ENCODE measurements at places on chromosomes 13 and 19.

DNA sequence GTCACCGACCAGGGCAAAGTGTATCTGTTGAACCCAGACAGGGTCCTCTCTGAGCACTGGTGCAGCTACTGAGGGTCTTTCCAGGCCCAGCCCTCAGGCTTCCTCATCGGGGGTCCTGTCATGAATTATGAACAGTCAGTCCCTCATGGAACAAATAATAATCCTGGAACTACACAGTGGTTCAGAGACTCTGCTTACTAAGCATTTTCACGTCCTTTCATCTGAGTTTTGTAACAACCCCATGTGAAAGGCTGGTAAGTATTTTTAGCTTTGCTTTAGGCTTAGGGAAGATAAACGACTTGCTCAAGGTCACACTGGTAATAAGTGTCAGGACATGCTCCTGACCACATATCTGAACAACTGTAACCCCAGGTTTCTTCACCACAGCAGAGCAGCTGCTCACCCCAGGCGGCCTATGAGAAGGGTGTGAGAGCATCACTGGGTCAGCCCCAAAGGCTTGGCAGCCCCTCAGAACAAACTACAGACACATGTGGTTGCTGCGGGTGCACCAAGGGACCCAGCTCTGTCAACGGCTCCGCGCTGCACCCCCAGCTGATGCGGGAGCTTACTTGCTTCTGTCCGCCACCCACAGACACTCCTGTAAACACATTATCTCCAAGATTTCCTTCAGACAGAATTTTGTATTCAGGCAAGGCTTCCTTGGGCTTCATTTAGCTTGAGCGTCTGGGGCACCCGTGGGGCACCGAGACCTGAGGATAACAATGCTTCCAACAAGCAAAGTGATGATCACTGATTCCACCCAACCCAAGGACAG lies 19.4 kb upstream of the GSX1 start:
- no peak for DNase-seq

- peak; percentile 9 for DNase-seq
Measured at GRCh38 chr19:42076380-42076944, 496 bp downstream of the ZNF574 start.

- DNase-seq, result no peak
Measured at GRCh38 chr13:113544071-113544891, 40.3 kb upstream of the TFDP1 start.

DNA sequence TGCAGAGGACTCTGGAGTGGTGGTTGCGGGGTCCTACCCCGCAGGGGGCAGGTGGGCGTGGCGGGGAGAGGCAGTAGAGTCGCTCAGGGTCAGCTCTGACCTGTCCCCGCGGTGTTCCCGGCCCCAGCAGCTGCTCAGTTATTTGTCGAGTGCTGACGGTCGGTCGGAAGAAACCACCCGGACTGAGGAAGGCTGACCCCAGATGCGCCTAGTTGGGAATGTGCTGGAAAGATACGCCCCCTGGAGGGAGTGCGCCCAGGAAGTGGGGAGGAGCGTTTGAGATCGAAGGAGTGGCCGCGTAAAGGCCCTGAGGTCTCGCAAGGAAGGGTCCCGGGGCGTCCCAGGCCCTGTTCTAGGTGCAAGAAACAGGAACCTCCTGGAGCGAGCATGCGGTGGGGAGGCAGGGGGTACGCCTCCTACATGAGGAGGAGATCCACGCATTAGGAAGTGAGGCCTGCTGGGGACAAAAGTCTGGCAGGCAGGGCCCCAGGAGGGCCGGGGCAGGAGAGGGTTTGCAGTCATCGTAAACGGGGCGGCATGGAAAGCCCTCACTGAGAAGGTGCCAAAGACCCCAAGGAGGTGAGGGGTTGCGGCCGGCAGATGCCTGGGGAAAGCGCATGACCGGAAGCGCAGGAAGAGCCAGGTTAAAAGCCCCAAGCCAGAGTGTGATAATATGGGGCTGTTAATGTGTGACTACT lies 9.2 kb downstream of the CCDC8 start:
- DNase-seq, result no peak

GRCh38 chr13:75506018-75506417 lies 24.0 kb upstream of the TBC1D4 start:
- DNase-seq, result no peak

DNA sequence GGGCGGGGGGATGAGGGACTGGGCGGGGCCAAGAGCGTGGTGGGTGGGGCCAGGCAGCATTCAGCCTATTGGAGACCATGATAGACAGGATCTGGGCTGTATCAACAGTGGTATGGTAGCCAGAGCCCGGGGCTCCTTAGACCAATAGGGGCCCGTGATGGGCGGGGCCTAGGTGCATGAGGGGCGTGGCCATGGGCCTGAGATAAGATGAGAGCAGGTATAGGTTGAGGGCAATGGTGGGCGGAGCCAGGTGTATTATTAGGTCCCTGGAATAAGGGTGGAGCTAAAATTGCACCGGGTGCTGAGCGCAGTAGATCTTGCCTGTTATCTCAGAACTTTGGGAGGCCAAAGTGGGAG lies 5.3 kb downstream of the ABCA7 start:
- DNase-seq, result no peak

DNA sequence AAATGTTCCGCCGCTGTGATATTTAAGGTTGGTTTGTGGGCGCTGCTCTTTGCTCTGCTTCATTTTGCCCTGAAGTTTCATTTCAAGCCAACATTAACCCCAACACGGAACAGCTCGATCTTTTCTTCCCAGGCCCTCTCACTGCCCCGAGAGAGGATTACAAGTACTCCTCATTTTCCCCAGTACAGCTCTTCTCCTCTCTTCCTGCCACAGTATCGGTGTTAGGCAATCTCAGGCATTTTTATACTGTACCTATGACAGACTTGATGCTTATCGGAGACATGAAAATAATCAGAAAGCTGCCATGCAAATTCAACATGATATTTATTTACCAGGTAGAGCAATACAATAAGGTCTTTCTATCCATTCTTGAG lies 1.3 kb upstream of the EDNRB start:
- no peak for DNase-seq

DNA sequence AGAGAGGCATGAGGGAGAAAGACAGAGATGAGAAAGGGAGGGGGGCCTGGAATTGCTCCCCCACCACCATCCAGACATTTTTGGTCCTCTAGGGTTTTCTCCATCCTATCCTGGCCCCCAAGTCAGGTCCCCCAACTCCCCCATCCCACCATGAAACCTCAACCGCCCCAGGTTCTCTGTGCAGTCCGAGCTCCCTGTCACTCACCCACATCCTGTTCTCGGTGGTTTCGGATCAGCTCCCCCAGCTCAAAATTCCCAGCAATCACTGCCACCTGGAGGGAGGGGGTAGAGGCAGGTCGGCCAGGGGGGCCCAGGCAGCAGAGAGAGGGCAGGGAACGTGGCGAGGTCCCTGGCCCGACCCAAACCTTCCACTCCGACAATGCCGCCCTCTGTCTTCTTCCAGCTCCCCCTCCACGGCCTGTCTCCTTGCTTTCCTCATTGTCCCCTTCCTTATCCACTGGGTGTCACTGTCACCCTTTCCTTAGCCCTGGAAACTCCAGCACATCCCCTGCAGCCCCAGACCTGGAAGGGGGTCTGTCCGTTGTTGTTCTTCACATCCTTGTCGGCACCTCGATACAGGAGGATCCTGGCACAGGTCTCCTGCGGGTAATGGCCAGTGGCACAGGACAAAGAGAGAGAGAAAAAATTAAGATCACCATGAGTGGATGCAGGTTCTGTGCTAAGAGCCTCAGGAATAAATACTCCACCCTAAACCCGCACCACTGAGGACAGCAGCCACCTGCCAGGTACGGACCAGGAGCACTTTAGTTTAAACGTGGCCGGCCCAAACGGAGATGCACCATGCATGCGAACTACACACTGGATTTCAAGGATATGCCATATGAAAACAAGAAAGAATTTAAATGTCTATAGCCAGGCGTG lies 15.4 kb downstream of the SHANK1 start:
- DNase-seq, result no peak

GRCh38 chr13:59531571-59532091 lies 632.1 kb downstream of the DIAPH3 start:
- peak; percentile 31 for DNase-seq

DNA sequence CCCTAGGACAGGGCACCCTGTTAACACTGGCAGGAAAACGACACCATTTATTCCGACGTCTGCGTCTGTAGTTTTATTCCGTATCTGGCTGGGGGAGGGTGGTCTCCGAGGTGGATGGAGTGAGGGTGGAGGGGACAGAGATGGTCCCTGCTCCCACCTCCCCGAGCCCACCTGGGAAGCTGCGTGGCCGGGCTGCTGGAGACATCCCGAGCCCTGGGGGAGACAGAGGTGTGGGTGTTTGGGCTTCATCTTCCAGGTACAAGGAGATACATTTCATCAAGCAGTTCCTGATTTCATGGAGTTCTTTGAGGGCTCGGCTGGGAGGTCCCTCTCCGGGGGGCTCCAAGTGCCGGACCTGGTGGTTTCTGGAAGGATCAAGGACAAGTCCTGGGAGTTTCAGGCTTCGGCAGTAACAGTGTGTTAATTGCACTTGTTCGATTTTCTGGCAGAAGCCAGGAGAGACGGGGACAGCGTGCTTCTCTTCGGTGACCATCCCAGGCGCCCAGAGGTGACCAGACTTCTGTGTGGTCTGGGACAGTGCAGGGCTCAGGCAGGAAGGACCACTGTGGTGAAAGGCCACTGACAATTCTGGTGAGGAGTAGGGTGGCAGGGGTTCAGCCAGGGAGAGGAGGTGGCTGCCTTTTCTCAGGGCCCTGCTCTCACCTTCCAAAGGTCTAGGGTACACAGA lies 20.1 kb upstream of the MKNK2 start:
- no peak for DNase-seq

DNA sequence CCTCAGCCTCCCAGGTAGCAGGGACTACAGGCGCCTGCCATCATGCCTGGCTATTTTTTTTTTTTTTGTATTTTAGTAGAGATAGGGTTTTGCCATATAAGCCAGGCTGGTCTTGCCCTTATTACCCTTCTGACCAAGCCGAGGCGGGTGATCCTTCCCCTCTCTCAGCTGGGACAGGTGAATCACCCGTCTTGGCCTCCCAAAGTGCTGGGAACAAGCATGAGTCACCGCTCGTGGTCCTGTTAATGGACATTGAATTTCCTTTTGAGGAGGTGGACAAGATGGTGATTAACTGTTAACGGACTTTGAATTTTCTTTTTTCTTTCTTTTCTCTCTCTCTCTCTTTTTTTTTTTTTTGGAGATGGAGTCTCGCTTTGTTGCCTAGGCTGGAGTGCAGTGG lies 10.6 kb downstream of the CD70 start:
- no peak for DNase-seq

DNA sequence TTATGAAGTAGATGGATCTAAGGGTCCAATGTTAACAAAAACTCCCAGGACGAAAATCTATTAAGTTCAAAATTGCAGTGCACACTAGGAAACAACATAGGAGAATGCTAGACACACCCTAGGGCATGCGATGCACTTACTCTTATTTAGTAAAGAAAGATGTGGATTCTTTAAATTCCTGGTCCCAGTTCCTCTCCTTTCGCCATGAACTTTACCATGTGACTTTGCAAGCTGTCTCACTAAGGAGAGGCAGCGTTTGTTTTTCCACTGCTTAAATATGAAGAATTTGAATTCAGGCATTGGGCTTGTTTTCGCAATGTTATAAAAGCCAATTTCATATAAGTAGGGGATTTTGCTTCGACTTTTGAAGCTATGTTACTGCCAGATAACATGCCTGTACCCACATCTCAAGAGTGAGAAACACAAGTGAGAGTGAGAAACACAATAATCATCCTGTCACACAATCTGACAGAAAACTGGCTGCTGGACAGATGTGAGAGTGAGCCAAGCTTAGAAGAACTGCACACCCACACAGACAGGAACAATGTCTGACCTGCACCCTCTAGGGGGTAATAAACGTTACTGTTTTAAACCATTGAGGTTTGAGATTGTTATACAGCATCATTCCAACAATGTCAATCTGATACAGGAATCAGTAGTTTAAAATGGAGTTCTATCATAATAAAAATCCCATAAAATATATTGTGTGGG lies 1308.4 kb downstream of the SLITRK5 start:
- DNase-seq, result no peak

DNA sequence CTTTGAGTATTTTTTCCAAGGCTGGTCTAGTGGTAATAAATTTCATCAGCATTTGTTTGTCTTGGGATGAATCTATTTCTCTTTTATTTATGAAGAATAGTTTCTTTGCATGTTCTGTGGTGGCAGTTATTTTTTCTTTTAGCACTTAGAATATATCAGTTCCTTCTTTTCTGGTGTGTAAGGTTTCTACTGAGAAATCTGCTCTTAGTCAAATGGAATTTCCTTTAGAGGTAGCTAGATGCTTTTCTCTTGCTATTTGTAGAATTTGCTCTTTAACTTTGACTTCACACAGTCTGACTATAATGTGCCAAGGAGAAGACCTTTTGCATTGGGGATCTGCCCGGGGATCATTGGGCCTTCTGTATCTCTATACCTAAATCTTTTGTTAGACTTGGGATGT lies 4.1 kb upstream of the SIGLEC6 start:
- DNase-seq, result no peak

- peak; percentile 81 for DNase-seq
Measured at GRCh38 chr19:48330012-48330681, 4.8 kb downstream of the EMP3 start.

DNA sequence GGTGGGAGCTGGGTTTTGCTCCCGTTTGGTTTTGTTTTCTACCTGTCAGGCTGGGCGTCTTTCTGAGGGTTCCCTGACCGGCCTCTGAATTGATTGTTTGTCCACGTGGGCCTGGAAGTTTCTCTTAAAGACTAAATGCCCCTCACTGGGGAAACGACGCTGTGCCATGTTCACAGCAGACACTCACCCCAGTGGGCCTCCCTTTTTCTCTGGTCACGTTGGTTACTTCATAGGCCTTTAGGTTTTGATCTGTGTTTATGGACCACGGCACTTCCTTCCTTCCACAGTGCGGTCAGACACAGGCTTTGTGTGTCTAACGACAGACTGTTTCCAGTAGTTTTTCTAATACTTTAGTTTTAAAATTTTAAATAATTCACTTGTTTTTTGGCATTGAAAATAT lies 20.1 kb upstream of the NDUFS7 start:
- DNase-seq, result peak; percentile 43

GRCh38 chr13:98771838-98772611 lies 19.6 kb upstream of the SLC15A1 start:
- no peak for DNase-seq

DNA sequence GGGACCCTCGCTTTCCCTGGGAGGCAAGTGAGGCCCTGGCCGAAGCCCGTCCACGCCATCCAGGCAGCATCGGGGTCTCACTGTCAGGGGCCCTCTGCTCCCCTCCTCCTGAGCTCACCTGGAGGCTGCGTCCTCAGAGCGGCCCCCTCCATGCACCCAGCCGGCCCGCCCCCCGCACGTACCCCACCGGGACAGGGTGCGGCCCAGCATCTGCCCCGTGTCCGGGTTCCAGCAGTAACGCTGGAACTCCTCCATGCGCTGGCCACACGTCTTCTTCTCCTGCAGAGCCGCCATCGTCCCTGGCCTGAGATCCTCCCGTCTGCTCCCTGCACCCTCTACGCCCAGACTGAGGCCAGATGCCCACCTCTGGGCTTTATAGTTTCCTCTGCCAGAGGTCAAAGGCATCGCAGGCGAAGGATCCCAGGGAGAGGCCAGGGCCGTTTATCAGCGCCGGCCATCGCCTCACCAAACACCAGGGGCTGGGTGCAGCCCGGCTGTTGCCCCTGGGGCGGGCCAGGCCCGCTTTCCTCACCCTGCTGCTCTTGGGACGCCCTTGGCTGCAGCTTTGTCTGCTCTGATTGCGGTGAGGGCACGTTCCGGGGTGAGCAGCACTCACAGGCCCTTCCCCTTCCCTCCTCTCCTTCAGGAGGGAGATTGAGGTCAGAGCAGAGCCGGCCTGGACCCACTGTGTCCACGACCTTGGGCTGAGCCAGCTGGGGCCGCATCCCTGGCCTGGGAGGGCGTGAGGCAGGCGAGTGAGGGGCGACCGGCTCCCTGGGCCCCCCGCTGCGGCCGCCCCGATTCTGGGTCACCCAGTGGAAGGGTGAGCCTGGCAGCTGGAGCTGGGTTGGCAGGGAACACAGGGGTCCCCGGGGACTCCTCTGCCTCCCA lies at the start of gene ATP4B:
Gene ATP4B (minus strand): TSS at position 348 of the 891 bp plus-strand sequence. CDS start 54 bp downstream, at position 294.
- DNase-seq, result no peak

All from CD4-positive, alpha-beta T cell (primary cell).